Stimulated activated CD4-positive, alpha-beta T cell treated with anti-CD3 and anti-CD28 coated beads, Interleukin-1b, Interleukin-23, amount 100 ng/mL, for 1 hour (primary cell): ENCODE measurements at places on chromosomes 4 and X.

DNA sequence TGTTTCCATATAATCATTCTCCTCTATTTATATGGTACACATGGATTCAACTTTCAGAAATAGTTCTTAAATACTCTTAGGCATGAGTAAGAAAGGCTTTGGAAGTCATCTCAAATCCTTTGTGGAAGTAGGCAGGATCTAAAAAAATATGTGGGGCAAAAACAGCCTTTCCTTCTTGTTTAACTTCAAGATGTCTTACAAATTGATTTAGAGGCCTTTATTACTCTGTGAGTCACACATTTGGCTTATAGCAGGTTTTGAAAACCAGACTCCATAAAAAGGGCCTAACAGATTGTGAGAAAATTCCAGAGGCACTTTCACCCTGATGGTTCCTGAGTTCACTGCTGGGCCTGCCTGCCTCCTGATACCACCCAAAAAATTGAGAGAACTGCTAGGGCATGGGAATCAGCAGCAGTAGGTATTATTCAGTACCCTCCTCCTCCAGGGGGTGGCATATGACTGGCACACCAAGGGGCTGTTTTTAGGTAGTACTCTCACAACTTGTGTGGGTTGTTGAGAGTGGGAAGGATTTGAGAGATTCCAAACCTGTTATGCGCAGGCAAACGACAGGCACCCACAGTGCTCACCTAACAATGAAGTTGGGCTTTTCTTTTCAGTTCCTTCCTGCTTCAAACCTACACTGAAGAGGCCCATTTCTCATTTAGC, 162.7 kb upstream of the MBNL3 start:
- no peak for DNase-seq

DNA sequence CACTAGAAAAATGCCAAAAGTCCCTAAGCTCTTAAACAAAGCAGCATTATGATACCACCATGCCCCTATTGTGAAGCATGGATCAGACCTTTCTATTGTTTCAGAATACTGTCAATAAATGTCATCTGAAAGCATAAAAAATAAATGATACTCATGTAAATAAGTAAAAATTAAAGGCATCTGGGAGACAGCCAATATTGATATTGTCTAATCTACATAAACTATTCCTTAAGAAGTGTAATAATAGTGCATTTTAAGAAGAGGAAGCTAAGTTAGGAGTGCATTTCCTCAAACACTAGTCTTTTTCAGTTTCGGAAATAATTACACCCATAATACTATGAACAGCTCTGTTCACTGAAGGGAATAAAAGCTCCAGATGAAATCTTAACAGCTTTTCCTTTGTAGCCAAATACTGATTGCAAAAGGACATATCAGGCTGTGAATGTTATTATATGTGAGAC, 181.6 kb downstream of the SPOCK3 start:
- DNase-seq = no peak

GRCh38 chr4:124745985-124746801, 33.7 kb upstream of the ANKRD50 start:
- no peak for DNase-seq

- no peak for DNase-seq
Observed at GRCh38 chr4:87566276-87566675, 37.1 kb upstream of the SPARCL1 start.

DNA sequence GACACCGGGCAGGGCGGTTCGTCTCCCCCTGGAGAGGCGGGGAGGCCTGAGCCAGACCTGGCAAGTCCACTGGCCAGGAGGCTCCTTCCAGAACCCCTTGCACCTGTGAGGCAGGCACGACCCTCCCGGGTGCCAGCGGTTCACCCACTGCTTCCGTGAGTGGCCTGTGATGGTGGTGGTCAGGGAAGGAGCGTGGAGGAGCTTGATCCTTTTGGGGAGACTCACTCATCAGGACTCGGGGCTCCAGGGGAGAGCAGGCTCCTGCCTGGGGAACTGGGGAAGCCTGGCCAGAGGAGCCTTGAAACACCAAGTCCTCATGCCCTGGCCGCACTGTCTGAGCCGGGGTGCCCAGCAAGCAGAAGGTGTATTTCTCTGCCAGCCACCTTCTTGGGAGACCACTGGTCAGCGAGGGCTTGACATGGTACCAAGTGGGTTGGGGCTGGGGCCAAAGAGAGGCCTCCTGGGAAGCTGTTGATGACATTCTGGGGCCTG, 860 bp downstream of the FAM50A start:
- no peak for DNase-seq

GRCh38 chr4:83124111-83124780, 9.7 kb upstream of the PLAC8 start:
- no peak for DNase-seq

DNA sequence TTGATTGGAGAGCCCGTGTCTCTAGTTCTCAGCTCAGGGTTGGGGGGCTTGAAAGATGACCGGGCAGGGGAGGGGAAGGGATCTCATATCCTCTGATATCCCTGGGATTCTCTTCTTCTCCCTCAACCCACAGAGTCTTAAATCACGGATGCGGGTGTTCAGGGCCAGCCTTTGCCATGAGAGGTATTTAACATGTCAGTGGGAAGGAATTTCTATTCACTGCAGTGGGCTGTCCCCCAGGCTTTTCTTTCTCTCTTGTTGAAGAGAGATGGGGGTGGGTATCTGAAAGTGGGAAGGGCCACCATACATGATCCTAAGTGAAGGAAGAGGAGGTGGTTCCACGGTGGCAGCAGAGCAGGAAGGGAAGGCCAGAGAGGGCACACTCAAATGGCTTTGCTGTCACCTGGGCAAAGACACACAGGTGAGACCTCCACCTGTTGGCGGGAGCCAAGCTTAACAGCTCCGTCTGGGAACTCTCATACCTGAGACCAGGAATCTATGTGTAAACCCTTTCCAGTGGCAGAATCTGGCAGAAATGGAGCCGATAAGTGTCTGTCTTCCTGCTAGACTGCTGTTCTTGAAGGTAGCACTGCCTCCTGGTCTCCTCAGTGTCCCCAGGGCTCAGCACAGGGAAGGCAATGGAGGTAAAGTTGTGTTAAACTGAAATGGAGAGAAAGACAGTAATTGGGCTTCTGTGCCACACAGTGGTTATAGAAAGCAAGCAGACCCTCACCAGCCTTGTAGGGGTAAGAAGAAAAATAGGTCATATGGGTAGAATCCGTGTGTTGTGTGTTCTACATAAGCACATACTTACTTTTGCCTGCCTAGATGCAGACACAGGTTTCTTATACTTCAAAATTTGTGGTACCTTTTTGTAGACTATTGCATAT, 49.4 kb downstream of the RHOH start:
- DNase-seq = no peak

DNA sequence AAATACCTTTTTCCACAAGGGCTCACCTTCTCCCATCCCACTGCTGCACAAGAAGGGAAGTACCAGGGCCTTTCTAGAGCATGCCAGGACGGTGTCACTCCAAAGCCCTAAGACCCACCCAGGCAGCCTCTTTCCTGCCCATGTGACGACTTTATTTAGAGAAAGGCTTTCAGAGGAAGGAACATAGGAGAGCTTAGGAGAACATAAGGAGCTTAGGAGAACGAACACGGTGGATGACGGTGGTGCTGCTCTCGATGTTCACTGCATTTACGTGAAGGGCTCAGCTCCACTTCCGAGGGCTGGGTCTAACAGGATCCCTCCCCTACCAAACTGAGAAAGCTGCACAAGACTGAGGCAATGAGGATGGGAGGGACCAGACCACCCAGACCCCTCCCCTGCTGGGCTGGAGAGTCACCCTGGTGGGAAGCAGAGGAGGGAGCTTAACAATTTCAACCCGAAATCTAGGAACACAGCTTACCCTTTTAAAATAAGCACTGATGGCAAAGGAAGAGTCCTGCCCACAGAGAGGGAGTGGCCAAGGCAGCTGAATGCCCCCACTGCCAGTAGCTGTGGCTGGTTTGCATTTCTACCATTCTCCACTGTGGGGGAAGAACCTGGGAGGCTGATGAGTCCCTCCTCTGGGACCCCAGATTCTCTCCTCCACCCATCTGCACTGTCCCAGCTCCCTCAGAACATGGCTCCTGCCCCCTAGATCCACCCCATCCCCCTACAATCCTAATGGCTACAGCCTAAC, 29.8 kb downstream of the ZFYVE28 start:
- DNase-seq = no peak

DNA sequence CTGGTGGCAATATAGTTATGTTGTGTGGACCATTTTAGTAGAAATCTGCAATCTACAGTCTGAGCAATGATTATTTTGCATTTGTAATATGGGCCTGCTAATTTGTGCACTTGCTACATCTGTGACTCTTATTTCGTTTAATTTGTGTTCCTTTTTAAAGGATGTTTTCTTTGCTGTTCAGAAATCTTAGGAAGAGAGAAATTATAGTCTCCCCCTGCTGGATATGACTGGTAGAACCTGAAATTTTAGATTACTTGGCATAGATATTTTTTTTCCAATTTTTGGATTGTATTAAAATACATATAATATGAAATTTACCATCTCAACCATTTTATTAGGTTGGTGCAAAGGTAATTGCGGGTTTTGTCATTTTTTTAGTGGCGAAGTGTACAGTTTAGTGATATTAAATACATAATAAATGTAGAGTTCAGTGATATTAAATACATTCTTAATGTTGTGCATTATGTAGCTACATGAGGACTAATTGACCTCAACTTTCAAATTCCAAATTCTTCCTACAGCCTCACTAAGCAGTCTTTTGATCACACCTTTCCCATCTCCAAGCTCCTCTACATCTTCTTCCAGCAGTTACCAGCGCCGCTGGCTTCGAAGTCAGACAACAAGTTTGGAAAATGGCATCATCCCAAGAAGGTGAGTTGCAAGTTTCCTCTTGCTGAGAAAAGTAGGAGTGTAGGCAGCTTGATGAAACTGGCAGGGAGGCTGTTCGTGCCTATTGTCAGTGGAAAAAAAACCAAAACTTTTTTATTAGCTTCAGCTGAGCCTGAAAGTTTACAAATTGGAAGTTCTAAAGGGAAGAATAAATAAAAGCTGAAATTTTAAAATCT, 82.2 kb downstream of the FNIP2 start:
- DNase-seq = no peak

DNA sequence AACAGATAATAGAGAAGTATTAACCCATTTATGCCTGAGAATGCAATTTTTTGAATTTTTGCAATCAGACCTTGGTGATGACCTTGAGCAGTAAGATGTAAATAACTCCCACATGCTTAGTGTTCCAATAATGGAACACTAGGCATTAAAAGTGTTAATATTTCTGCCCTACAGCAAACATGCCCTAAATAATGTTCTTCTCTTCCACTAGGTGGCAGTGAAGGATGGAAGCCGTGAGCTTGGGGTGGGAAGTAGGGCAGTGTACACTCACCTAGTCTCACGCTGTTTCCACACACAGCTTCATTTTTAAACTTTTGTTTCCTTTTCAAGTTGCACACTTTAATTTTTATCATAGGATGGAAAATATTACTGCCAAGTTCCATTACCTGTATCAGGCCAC, 613.1 kb upstream of the HS3ST1 start:
- DNase-seq = no peak

DNA sequence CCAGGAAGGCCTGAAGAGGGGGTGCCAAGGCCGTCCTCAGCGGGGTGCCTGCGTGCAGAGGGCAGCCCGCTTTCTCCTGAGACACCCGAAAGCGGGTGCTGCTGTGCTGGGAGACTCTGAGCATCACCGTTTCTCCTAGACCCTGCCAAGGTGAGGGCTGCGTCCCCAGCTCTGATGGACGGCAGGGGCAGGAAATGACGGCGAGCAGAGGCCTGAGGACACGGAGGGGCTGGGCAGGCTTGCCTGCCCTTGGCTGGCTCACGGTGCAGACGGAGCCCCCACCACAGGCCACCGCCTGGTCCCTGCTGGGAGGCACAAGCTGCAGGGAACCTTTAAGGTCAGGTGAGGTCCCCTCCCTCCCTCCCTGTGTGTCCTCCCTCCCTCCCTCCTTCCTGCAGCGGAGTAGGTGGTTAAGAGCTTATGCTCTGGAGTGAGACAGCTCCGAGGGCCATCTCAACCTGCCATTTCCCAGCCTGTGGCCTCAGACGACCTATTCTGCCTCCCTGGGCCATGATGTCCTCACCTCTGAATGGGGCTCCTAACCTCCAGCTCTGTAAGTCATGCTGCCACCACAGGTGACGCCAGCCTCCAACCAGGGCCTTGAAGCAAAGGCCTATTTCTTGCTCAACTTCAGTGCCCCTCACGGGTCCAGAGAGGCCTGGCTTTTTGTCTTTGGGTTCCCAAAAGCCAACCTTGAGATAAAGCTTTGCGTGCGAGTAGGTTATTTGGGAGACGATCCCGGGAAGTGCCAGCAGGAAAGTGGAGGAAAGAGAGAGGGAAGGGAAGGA, 54.2 kb upstream of the GRPEL1 start:
- no peak for DNase-seq

DNA sequence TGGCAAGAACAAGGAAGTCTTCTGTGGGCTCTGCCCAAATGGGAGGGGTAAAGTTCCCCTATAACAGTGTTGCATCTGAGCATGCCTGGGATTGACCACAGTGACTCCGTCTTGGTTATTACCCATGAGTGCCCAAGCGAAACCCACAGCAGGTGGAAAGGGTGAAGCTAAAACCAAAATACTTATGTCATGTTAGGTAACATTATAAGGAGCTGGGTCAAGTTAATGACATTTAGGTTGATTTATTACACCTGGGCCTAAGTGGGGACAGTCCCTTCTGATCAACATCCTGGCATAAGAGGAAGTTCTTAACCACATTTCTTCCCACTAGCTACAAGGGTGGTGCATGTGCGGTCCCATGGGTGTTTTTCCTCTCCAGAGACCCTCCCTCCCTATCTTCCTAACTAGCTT, 1.3 kb upstream of the ZNF732 start:
- DNase-seq = no peak

GRCh38 chrX:148632444-148632843, 132.0 kb downstream of the AFF2 start:
- no peak for DNase-seq

DNA sequence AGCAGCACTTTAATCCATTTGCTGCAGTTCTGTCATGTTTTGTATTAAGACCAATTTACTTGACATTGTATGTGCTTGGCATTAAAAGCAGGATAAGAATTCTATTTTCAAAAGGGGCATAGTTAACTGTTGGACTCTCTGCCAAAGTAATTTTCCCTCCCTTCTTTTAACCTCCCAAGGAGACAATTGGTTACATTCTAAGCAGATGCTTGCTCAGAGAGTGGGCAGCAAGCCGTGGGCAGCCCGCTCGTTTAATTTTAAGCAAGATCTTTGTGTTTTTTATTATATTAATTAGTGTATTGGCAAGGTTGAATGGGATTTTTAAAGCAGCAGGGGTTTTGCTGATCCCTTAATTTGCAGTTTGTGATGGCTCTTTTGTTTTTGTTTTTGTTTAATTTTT, 37.1 kb upstream of the KLHL8 start:
- no peak for DNase-seq

DNA sequence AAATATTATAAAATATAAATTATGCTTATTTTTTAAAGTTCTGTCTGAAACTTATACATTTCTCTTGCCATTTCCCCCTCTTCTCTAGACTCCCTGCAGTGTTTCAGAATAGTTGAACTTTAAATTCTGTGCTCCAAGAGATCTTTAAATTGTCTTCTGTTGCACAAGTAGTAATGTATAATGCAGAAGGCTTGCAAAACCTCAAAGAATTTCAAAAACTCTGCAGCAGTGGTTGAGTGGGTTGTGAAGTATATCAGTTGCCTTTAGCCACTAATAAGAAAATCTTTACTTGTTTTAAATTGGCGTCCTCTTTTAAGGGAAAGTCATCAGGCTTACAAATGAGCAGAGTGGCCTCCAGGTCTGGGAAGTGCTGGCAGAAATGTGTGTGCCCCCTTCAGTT, 1153.3 kb upstream of the PABPC4L start:
- DNase-seq = no peak

GRCh38 chr4:2649604-2650114, 106.5 kb downstream of the TNIP2 start:
- no peak for DNase-seq
